ENCODE measurements at places on chromosomes 4 and X. TPM values are rescaled to one million over a fixed set of nuclear protein-coding genes. Genes with fewer than 3 reads are reported as not detected.

SLC49A3 gene
- 0.63 TPM for total RNA-seq

NLGN4X gene
- total RNA-seq = not detected

SPANXN3 gene
- not detected for total RNA-seq

POU4F2 gene
- total RNA-seq = not detected

PAGE5 gene
- not detected for total RNA-seq

CFP gene
- 0.21 TPM for total RNA-seq

CT55 gene
- not detected for total RNA-seq

NKX6-1 gene
- not detected for total RNA-seq

AMBN gene
- total RNA-seq = not detected

PIGA gene
- 10.7 TPM for total RNA-seq

CT45A10 gene
- not detected for total RNA-seq

CENPVL2 gene
- total RNA-seq = not detected

RTL9 gene
- total RNA-seq = 0.09 TPM

IL2 gene
- not detected for total RNA-seq

Data from airway epithelial cell (primary cell).